ENCODE measurements at places on chromosomes 7 and 10.

DNA sequence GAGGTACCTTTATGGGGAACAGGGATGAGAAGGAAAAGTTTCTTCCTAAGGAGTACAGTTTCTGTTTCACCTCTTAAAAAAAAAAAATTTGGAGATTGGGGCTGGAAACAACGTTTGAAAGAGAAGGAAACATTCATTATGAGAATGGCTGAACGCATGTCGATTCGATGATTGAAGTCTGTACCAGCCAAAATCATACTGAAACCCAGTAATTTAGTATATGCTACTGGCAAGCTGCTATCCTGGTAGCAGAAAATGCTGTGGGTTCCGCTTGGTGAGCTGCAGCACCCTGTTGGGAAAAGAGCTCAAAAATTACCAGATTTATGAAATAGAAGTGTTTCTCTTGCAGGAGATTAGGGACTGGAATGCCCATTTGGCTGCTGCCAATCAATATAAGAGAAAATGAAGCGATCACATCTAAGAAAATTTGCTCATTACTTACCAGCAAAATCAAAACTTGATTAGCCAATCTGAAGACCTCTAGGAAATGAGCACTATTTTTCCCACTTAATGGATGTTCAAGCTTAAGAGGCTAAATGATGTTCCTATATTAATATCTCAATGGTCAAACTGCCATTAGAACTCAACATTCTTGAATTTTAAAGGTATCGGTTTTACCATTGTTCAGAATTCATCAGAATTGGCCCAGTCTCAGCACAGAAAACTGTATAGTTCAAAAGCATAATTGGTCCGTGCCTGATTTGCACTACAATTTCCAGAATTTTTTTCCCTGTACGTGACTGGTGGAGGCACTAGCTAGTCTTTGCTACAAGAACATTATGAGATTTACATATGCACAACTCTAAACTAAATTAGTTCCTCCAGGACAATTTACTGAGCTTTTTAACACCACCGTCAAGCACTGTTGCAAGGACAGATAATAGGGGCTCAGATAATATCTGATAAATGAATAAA, 1.2 kb upstream of the ITGB1 start:
- H3K36me3 ChIP-seq: no peaks in the 10 kb centered on the region
- peak overlapping the region; percentile 84 for H3K4me3 ChIP-seq
- no peak for DNase-seq
- peak overlapping the region; percentile 99 for H3K27ac ChIP-seq

- no peak overlapping the region for H3K27ac ChIP-seq
- no peaks in the 10 kb centered on the region for H3K4me1 ChIP-seq
- no peak for DNase-seq
- no peaks in the 10 kb centered on the region for H3K27me3 ChIP-seq
- no peak overlapping the region for H3K4me3 ChIP-seq
Observed at GRCh38 chr10:12121673-12122072, 7.8 kb upstream of the SEC61A2 start.

DNA sequence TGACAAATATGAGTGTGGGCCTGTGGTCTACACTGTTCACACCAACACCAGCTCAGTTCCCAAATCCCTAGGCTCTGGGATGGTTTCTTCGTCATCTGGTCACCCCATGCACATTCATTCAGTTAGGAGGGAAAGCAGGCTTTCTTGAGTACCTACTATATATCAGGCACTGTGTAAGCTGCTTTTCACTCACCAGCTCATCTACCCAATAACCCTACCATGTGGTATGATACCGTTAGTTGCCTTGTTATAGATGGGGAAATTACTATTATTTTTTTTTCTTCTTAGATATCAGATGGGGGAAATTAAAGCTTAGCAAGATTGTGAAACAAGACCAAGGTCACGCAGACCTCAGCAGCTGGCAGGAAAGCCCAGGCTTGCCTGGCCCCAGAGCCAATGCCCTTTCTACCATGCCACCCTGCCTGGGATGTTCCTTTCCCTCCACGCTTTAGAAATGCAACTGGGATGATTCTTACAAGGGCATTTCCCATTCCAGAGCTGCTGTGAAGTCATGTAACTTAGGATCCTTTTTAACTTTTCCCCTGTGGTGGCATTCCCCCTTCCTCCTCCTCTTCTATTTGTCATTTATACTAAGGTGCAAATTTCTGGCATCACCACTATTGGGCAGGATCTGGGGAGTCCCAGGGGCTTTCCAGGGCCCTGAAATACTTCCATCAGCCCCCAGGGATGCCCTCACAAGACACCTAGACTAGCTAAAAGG, 93.1 kb upstream of the EFCAB10 start:
- H3K27ac ChIP-seq: peak overlapping the region; percentile 60
- DNase-seq: no peak
- no peaks in the 10 kb centered on the region for H3K27me3 ChIP-seq
- H3K4me1 ChIP-seq: peaks cover 64% of the 10 kb centered on the region
- no peak overlapping the region for H3K4me3 ChIP-seq

DNA sequence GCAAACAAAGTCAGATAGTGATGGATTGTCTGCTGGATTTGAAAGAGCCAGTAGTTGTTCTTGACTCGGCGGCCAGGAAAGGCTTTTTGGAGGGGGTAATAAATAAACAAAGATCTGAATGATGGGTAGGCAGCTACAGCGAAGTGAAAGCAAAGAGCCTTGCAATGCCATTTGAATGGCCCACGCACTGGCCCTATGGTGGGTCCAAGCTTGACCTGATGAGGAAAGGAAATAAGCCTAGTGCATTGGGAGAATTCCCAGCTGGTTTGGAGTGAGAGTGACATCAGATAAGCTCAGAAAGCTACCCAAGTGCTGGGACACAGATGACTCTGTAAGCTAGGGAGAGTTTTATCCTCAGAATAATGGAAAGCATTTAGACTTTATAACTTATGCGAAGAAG, 365.2 kb downstream of the PLXDC2 start:
- no peak overlapping the region for H3K27ac ChIP-seq
- no peaks in the 10 kb centered on the region for H3K4me1 ChIP-seq
- H3K36me3 ChIP-seq: no peaks in the 10 kb centered on the region
- H3K4me3 ChIP-seq: no peak overlapping the region

DNA sequence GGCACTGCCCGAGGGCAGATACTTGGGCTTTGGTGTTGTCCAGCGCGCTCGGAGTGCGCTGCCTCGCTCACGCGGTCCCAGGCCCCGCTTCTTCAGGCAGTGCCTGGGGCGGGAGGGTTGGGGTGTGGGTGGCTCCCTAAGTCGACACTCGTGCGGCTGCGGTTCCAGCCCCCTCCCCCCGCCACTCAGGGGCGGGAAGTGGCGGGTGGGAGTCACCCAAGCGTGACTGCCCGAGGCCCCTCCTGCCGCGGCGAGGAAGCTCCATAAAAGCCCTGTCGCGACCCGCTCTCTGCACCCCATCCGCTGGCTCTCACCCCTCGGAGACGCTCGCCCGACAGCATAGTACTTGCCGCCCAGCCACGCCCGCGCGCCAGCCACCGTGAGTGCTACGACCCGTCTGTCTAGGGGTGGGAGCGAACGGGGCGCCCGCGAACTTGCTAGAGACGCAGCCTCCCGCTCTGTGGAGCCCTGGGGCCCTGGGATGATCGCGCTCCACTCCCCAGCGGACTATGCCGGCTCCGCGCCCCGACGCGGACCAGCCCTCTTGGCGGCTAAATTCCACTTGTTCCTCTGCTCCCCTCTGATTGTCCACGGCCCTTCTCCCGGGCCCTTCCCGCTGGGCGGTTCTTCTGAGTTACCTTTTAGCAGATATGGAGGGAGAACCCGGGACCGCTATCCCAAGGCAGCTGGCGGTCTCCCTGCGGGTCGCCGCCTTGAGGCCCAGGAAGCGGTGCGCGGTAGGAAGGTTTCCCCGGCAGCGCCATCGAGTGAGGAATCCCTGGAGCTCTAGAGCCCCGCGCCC, at the start of gene NPY:
NPY (plus strand) TSS at position 294 of the 802 bp plus-strand sequence. CDS start 1,051 bp downstream, outside the sequence.
- no peaks in the 10 kb centered on the region for H3K27me3 ChIP-seq
- peaks cover 3% of the 10 kb centered on the region for H3K4me1 ChIP-seq
- H3K27ac ChIP-seq: no peak within 1 kb of the TSS
- DNase-seq: no peak
- no peaks in the 10 kb centered on the region for H3K36me3 ChIP-seq

- H3K36me3 ChIP-seq: no peaks in the 10 kb centered on the region
- no peak overlapping the region for H3K27ac ChIP-seq
- no peak for DNase-seq
- H3K4me3 ChIP-seq: no peak overlapping the region
Observed at GRCh38 chr10:11521860-11522259, 89.6 kb downstream of the USP6NL start.

- H3K27ac ChIP-seq: no peak overlapping the region
- no peak overlapping the region for H3K4me3 ChIP-seq
- no peaks in the 10 kb centered on the region for H3K4me1 ChIP-seq
- H3K27me3 ChIP-seq: no peaks in the 10 kb centered on the region
- DNase-seq: no peak
Observed at GRCh38 chr7:45181991-45182855, 24.6 kb downstream of the RAMP3 start.

DNA sequence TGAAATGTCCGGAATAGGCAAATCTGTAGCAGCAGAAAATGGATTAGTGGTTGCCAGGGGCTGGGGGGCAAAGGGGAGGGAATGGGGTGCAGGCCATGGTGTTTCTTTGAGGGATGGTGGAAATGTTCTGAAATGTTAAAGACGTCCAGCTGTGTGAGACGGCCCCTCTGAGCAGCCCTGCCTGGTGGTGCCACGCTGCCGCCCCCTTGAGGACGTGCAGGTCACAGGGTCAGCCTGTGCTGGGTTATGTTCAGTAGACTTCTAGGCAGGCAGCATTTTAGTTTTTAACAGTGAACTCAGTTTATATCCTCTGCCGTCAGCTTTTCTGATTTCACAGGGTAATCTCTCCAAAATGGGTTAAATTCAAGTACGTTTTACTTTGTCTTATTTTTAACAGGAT, 9.4 kb downstream of the NUB1 start:
- H3K27me3 ChIP-seq: no peaks in the 10 kb centered on the region
- DNase-seq: no peak
- no peaks in the 10 kb centered on the region for H3K36me3 ChIP-seq
- no peak overlapping the region for H3K4me3 ChIP-seq
- no peak overlapping the region for H3K27ac ChIP-seq
